AG08395 (cell line): ENCODE measurements at places on chromosomes 13 and 19.

DNA sequence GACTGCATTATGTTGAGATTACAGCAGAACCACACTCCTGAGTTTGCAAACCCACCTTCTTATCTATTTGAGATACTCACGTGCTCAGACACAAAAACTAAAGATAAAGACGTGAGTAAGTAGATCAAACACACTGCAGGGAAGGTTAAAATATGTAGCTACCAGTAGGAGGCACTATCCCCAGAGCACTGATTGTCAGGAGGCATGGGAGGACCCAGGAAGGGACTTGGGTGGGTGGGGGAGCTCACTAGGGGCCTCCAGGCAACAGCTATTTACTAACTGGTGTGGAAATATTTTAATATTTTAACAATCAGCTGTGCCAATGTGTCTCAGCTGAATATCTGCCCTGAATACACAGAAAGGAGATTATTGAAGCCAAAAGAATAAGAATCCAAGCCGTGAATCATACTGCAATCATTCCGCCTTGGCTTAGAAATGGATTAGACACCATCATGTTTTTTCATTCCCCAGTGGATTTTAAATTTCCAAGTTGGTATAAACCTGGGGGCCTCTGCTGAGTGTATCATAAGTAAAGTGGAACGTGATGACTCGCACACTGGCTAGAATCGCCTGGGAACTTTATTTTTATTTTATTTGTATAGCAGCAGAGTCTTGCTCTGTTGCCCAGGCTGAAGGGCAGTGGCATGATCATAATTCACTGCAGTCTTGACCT is 73.2 kb upstream of the CACNA1A start:
- peak; percentile 67 for DNase-seq

DNA sequence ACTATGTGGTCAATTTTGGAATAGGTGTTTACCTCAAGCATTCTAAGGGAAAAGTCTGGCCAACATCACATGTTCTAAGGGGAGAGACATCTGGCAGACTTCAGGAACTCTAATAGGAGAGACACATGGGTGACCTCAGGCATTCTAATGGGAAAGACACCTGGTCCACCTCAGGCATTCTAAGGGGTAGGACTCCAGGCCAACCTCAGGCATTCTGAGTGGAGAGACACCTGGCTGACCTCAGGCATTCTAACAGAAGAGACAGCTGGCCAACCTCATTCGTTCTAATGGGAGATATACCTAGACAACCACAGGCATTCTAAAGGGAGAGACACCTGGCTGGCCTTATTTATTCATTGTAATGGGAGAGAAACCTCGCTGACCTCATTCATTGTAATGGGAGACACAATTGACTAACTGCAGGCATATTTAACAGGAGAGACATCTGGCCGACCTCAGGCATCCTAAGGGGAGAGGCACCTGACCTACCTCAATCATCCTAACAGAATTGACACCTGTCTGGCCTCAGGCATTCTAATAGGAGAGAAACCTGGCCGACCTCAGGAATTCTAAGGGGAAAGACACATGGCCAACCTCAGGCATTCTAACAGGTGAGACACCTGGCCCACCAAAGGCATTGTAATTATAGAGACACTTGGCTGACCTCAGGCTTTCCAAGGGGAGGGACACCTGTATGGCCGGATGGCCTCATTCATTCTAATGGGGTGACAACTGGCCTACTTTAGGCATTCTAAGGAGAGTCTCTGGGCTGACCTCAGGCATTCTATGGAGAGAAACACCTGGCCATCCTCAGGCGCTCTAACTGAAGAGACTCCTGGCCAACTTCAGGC is 1346.8 kb downstream of the UQCRFS1 start:
- no peak for DNase-seq

DNA sequence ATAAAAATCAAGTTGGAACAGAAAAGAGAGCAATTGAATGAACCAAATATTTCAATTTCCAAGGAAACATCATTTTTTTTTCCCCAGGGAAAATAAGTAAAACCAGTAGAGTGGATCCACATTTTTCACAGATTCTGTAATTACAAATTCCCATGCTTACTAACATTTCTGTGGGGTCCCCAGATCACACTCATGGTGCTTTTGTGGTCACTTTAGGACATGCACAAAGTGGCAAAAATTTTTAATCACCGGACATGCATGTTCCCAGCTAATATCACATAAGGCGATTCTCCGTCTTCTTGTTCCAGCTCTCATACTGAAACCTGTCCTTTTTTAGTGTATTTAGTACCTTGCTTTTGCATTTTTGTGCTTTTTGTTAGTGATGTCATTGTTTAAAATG is 748.2 kb upstream of the SLITRK1 start:
- no peak for DNase-seq

GRCh38 chr19:3129112-3129511 is 6.7 kb upstream of the GNA15 start:
- peak; percentile 50 for DNase-seq

- no peak for DNase-seq
Measured at GRCh38 chr13:105272660-105273631, 1262.5 kb downstream of the EFNB2 start.

DNA sequence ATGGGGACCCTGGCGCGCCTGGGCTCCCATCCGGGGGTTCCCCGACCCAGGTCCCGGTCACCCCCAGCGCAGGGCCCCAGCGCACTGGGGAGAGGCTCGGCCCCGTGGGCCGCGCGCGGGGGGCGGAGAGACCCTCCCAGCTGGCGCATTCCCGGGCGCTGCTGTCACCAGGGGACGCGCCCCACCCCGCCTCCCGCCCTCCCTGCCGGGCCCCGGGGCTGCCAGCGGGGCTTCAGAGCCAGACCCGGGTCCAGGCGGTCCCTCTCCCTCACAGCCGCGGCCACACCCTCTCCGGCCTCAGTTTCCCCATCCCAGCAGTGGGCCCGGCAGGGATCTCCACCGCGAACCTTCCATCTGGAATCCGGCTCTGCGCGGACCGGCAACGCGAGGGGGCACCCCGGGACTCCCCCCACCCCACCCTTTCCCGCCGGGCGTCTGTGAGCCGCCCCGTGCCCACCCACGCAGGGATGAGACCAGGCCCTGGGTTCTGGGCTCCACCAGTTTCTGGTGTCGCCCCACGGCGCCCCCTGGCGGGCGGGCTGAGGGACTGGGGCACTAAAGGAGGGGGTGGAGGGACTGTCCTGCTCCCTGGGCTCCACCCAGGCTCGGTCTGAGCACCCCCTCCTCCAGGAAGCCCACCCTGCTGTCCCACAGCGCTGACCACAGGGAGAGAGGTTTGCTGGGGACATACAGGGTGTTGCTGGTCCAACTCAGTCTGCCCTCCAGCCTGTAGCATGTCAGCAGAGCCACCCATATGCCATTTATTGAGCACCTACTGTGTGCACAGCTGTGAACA is 878 bp upstream of the ADAMTSL5 start:
- DNase-seq: peak; percentile 82

- DNase-seq: peak; percentile 89
Measured at GRCh38 chr13:98509271-98510155, 67.4 kb downstream of the STK24 start.

- no peak for DNase-seq
Measured at GRCh38 chr19:29928831-29929230, 13.2 kb upstream of the URI1 start.

DNA sequence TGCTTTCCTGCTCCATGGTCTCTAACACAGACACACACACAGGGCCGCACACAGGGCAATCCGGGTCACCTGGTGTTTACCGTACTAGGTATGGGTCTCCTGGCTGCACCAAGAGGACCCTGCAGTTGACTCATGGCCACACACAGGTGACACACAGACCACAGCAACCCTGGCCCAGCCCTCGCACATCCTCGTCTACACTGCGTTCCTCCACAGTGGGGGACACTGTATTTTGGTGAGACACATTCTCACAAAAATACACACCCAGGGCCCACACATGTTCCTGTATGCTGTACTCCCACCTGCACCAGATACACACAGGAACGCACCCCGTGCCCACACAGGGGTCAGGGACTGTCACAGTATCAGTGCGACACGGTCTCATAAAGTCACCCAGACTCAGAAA is 12.8 kb downstream of the PDE4A start:
- DNase-seq: no peak

- DNase-seq: no peak
Measured at GRCh38 chr13:21966014-21966413, 295.1 kb downstream of the FGF9 start.

DNA sequence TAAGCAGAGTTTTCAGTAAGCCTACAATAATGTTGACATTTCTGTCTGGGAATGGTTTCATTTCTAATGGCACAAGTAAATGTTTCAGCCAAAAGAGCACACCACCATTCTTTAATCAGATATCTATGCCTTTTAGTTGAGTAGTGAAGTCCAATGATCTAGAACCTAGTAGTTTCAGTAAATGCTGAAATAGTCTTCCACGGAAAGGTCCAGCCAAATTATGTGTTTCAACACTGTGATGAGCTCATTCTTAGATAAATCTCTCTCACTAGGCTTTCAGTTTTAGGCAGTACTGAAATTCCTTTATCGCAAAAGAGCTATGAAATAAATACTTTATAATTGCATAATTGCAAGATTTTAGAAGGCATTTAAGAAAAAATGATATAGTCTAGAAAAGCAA is 816.8 kb upstream of the PCDH9 start:
- no peak for DNase-seq
